NCI-H82 (cell line): ENCODE measurements at places on chromosomes 6 and 20.

DNA sequence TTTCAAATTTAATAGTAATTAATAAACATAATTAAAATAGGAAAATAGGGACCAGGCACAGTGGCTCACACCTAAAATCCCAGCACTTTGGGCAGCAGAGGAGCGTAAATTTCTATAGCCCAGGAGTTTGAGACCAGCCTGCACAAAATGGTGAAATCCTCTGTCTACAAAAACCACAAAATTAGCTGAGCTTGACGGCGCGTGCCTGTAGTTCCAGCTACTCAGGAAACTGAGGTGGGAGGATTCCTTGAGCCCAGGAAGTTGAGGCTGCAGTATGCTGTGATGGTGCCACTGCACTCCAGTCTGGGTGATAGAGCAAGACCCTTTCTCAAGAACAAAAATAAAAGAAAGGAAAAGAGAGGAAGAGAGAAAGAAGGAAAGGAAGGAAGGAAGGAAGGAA is 1387.0 kb upstream of the ADGRB3 start:
- DNase-seq: no peak

- DNase-seq: no peak
Measured at GRCh38 chr6:157962601-157963302, 18.9 kb upstream of the SYNJ2 start.

DNA sequence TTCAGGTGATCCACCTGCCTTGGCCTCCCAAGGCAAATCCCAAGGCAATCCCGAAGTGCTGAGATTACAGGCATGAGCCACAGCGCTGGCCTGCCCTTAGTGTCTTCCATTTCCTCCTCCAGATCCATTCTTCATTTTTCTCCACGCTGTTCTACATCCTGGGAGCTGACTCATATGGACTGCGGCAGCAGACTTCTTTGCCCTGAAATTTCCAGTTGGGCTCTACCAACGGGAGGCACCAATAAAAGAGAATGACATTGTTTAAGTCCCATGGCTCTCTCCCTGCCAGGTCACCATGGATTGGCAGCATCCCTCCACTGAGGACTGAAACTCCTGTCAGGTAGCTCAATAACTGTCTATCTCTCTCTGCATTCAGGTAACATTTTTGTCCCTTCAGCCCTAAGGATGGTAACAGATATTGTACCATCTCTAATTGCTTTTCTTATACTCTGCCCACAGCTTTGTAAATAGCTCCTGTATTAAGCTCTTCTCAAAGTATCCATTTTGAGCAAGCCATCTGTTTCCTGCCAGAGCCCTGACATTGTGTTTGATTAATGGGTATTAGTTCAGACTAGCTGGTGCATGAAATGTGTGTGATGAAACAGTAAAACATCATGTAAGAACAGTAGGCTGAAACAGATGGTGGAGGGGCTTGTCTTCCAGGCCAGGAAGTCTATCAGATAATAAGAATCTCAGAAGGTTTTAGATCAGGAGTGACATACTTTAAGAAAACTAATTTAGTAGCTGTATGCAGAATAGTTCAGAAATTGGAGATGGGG is 3.6 kb downstream of the TBCC start:
- DNase-seq: peak; percentile 99

DNA sequence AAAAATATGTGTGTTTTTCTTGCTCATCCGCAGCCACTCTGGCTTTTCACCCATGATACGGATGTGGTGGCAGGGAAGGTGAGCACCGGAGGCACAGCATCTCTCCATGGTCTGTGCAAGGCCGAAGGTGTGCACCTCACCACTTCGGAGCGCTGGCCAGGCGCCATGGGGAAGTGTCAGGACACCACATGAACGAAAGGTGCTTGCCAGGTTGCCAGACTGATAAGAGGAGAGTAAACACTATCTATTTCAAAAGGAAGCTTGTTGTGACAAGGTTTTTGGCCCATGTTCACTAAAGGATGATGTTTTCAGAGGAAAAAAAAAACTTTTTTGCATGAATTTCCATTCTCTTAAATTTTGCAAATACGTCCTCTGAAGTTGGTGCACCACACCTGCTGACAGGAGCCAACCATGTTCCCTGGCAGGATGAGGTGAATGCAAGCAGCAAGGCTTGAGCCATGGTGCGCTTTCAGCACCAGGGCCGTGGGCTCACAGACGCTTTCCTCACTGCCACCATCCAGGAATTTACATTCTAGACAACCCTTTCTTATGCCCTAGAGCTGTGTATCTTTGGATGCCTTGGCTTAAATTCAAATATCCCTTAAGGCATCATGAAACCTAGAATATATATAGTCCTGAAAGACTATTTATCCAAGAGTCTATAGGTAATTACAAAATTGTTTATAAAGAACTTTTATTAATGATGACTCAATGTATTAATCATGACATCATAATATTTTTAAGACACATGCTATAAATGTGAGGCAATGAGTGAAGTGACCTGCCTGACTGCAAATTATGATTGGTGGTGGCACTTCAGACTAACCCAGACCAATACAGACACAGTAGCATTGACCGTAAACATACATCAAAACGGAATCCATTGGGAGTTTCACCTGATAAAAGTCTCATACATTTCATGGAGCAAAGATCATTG is 234.5 kb downstream of the TFAP2A start:
- no peak for DNase-seq

DNA sequence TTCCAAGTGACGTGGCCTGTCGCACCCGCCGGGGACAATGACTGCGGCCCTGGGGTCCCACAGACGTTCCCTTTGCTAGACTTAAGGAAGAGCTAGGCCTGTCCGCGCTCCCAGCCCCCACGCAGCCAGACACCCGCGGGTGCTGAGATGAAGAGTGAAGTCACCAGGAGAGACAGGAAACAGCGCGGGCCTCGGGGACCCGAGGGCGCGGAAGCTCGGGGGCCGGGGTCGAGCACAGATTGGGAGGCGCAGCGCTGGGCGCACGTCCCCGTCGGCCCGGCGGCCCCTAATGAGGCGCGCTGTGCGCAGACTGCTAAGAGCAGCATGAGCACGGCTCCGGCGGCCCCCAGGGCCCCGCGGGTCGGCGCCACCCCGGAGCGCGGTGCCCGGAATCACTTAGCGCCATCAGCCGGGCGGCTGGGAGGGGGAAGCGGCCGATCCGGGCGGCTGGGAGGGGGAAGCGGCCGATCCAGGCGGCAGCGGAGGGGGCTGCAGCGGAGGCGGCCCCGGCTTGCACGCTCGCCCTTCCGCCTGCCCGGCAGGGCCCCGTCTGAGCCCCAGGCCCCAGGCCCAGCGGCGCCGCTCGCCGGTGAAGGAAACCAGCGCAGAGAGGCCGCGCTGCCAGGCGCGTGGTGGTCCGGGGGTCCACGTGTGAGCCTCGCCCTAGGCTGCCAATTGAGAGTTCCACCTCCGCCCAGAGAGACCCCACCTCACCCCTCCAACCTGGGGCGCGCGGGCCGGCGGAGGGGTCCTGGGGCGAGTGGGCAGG is 8.3 kb upstream of the AVP start:
- no peak for DNase-seq

DNA sequence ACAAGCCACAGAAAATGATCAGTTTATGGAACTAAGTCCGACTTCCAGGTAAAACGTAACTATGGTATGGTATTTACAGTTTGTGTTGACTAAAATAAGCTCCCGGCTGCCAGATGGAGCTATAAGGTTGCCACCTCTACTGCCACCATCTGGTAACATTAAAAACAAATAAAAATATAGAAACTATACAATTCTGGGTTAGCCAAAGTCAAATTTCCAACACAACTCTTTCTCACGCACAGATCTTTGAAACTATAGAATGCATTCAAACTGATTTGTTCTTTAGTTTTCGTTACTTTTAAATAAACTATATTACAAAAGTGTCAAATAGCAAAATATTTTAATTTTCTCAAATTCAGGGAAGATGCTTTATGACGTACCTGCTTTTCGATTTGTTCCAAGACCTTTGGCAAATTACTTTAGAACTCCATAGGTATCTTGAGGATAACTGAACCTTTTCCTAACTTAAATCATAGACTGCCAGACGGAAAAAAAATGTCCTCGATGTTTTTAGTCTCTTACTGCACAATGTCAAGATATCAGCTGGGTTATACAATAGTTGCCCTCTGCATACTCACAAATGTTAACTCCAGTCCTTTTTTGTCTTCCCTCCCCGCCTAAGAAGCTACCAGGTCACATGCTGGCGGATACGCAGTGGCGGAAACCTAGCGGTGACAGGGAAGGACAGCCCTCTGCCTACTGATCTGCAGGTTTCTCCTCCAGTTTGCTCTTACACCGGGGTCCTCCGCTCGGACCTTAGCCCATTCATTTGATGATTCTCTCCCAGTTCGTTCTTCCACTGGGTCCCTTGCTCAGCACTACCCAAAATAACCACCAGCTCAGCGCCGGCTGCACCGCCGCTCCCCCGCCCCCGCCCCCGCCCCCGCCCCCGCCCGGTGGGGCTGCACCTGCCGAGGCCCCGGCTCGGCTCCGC is 888 bp downstream of the SLC17A5 start:
- peak; percentile 77 for DNase-seq

GRCh38 chr6:89826029-89826528 is 3.6 kb upstream of the CASP8AP2 start:
- DNase-seq: no peak

DNA sequence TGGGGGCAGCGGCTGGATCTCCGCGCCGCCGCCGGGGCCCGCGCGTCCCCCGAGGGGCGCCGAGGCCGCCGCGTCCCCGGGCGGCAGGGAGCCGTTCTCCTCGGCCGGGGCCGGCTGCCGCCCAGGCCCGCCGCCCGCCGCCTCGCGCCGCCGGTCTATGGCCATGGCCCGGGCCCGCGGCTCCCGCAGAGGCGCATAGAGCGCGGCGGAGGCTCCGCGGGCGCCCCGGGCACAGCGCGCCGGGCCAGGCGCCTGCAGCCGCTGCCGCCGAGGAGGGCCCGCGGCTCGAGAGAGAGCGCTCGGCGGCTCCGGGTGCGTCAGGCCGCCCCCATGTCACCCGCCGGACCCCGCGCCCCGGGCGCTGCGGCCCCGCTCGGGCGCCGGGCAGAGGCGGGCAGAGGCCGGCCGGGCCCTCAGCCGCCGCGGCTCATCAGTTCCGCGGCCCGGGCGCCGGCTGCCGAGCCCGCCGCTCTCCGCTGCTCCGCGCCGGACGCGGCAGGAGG is 404 bp downstream of the SLC22A23 start:
- DNase-seq: no peak

DNA sequence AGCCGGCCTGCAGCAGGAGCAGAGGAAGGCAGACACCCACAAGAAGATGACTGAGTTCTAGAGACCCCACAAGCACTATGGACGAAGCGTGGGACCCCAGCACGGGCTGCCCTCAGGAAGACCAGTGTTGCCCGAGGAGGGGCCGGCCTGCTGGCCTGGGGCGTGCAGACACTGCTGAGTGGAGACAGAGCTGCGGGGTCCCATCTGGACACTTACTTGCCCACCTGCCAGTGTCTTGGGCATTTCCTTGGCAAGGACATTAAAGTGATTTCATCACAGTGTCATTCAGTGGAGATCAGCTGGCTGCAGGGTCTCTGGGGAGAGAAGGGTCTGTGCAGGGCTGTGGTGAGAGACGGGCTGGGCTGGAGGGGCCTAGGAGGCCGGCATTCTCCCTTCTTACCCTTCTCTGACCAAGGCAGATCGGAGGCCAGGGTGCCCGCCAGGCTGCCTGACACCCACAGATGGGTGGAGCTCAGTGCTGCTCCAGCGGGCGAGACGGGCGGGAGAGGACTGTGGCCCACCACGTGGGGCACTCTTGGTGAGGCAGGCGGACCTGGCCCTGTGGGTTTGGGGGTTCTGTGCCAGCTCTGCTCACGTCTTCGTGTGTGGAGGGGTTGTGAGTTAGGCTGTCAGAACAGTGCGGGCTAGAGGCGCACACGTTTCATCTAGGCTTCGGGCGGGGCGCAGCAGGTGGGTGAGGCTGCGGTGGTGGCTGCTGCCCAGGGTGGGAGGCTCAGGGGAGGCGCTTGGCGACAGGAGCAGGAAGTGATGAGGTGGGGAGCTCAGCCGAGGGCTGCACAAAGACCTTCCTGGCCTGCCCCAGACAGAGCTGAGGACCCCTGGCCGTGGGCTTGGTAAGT is at the start of gene LIME1:
Gene LIME1 (plus strand): TSS at position 806 of the 860 bp plus-strand sequence. CDS start 886 bp downstream, outside the sequence.
- no peak for DNase-seq
